SHP77 treated with DMSO at 0.1 percent for 48 hours (cell line): ENCODE measurements at places on chromosomes 11 and 22.

- no peak for DNase-seq
Measured at GRCh38 chr22:32562916-32563315, 88.3 kb downstream of the FBXO7 start.

GRCh38 chr11:57288771-57289579, 35.8 kb downstream of the TNKS1BP1 start:
- DNase-seq, result peak; percentile 40

DNA sequence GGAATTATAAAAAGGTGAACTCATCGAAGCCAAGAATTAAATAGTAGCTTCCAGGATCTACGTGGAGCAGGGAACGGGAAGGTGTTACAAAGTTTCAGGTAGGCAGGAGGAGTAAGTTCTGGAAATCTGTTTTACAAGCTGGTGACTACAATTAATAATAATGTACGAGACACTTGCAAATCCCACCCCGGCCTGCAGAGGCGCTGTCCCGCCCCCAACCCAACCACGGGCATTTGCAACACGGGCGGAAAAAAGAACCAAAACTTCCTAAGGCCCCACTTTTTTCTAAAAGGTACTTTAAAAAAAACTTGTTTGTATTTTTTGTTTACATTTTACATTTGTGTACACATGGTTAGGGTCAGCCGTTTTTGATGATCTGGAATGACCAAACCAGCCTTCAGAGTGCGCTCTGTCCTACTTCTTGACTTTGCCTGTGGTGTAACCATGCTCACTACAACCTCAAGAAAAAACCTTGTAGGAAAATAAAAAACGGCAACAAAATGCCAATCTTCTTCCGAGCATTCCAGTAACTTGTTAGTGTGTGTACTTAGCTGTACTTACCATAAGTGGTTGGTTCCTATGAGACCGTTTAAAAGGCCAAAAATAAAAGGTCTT, 449.6 kb upstream of the B3GAT1 start:
- no peak for DNase-seq

- no peak for DNase-seq
Measured at GRCh38 chr11:121437018-121437685, 15.0 kb upstream of the SORL1 start.

DNA sequence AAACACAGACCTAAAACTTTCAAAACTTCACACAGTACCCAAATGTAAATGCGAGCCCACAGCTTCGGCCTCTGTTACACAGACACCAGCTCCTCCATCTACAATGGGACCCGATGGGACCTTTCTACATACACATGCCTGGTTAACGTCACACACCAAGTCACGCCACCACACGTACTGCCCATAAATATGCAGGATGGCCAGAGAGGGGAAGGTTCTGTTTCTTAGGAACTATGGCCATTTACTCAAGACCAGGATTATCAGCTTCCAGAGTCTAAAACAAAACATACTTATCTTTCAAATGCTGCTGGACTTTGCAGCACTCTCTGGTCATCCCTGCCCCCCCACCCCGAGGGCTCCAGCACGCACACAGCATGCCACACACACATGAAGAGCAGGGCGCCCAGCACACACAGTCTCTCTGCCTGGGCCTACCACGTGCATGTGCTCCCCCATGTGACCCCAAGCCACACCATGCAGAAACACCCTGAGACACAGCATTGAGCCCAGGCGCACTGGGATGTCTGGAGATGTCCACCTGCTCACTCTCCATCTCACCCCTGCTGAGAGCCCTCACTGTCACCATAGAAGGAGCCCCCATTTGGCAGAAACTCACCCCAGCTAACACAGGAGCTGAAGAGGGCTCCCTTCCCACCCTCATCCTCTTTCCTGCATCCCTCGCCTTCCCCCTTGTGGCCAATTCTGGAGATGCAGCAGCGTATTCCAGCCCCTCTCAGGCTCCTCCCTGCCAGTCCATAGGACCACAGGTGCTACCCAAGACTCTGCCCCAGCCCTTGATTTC, 61.8 kb downstream of the SLC22A12 start:
- DNase-seq, result no peak

DNA sequence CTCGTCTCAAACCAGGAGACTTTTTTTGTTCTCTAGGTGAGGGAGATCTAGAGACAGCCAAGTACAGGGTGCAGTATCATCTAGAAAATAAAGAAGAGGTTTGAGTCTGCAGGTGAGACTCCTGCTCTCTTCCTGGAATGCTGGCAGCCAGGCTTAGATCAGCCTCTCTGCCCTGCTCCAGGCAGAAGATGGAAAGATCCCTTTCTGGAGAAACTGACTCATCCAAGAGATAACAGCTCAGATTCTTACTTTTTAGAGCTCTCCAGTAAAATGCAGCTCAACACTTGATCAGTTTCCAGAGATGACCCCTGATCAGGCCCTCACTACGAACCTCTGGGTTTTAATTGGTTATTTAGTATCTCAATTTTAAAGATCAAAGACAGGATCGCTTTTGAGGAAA, 44.6 kb upstream of the EHF start:
- no peak for DNase-seq

DNA sequence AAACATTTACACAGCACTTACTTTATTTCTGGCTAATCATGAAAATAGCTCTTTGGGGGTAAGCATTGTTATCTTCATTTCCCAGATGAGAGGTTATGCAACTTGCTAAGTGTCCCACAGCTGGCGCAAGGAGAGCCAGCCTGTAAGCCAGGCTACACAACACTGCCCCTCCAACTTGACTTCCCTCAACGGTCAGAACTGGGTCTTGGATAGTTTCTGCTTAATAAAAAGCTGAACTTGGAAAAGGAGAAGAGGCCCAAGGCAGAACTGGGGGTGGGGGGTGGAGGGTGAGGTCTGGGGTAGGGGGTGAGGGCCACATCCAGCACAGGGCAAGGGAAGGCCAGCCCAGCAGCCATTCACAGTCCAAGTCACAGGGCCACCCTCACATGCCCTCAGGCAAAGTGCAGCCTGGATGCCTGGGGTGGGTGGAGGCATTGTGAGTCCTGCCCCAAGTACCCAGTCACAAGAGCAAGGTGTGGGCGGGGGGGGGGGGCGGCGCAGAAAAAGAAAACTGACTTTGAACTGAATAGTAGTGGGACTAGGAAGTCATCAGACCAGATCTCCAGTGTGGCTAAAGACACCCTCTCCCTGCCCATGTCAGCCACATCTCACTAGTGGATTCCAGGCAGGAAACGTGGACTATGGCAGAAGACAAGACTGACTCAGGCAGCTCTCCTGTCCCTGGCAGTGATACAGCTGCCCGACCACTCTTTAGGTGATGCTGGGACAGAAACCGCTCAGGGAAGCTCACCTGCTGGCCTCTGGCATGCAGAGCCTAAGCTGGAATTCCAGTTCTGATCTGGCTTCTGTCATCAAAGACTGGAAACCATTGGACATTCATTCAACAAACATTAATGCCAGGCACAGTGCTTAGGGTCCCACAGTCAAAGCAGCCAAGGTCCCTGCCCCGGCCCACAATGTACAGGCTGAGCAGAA, 52.4 kb downstream of the PACSIN2 start:
- no peak for DNase-seq

DNA sequence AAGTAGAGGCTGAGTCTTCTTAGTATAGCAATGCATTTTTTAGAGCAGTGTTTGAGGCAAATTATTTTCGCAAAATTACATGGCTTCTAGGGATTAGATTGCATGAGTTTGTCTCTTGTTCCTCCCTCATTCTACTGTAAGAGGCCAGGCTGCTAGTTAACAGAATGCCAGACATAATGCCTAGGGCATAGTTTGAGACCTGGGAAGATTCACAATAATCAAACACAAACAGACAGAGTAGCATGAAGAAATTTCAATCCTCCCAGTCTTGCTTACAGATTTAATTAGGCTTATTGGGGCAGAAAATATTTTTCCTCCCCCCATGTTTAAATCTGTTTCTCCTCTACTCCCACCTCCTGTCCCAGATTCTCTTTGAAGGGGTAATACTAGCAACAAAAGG, 48.3 kb downstream of the ARHGEF12 start:
- DNase-seq, result no peak

DNA sequence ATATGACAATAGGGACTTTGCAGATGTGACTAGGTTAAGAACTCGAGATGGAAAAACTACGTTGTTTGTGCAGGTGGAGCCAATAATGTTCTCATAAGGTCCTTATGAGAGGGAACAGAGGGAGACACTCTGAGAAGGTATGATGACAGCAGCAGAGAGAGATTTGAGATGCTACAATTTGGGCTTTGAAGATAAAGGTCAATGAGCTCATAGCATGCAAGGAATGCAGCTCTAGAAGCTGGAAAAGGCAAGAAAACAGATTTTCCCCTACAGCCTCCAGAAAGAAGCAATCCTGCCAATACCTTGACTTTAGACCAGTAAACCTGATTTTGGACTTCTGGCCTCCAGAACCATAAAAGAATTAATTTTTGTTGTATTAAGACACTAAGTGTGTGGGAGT, 21.1 kb downstream of the FAM76B start:
- no peak for DNase-seq

DNA sequence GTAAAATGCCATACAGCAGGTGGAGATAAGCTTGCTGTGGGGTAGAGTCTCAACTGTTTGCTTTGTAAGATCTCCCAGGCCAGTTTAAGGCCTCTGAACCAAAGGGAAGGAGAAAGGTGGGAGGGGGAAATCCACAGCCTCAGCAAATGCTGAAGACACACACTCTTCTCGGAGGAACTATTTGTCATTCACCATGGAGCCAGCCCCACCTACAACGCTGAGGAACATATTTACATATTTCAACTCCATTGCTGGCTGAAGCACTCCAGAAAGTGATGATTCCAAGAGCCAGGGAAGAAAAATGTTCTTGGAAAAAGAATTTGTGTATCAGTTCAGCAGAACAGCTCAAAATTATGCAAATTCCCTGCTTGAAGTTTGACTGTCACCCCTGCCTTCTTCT, 6.5 kb downstream of the TENM4 start:
- no peak for DNase-seq

DNA sequence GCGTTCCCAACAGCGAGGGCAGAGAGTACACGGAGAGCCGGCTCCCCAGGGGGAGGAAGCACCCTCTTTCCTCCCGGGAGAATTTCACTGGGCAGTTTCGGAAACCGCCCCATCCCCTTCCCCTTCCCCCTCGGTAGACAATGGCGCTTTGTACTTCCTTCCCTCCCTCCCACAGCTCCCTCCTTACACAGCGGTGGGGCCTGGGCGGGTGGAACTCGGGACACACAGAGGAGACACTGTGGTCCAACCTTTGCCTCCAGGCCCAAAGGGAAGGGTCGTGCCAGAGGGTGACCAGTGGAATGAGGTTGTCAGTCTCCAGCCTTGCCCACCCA, 4.3 kb downstream of the SMTN start:
- no peak for DNase-seq

DNA sequence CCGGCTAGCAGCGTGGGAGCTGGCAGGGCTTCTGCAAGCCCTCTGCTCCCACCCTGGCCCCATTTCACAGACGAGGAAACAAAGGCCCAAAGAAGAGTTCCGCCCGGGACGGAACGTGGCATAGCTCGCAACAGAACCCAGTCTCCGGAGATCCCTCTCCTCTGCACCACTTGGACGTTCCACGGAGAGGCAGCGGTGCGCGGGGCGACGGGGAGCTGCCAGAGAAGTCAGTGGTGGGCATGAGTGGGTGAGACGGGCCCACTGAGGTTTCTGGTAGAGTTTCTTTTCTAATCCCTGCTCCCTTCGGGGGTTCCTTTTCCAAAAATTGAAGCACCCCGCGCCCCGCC, 554 bp upstream of the NECTIN1 start:
- no peak for DNase-seq

DNA sequence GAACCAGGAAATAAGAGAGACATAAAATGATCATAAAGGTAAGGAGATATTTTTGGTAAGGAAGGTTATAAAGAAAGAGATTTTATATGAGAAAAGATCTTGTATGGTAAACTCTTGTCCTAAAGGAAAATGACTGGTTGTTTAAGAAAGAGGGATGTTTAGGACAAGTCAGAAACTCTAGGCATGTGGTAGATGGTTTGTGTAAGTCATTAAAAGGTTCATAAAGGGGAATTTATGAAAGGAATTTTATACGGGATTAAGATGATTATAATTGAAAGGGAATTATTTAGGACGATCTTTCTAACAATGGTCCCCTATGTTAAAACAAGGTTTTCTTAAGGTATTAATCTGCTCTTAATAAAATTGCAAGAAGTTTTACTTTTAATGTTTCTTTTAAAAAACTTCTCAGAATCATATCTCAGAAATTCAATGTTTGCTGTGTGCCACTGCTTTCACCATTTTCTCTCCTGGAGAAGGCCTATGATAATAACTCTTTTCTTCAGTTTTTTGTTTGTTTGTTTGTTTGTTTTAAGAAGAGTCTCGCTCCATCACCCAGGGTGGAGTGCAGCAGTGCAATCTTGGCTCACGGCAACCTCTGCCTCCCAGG, 13.8 kb upstream of the FBLN1 start:
- no peak for DNase-seq

DNA sequence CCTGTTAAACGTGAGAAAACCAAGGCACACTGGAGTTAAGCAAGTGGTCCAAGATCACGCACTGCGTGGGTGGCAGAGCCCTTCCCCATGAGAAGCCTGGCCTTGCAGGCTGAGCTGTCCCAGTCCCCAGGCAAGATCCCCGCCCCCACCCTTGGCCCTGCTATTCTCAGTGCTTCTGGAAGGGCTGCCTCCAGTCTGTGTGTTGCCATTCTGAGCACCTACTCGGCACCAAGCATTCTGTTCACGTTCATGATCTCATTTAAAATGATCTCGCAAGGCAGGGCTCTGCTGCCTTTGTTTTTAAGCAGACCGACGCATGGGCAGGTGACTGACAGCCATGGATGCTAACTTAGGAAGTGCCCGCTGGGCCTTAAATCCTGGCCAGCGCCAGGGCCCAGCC, 62.8 kb downstream of the PHF21B start:
- DNase-seq, result no peak

- no peak for DNase-seq
Measured at GRCh38 chr11:114136686-114137640, 77.5 kb downstream of the ZBTB16 start.

DNA sequence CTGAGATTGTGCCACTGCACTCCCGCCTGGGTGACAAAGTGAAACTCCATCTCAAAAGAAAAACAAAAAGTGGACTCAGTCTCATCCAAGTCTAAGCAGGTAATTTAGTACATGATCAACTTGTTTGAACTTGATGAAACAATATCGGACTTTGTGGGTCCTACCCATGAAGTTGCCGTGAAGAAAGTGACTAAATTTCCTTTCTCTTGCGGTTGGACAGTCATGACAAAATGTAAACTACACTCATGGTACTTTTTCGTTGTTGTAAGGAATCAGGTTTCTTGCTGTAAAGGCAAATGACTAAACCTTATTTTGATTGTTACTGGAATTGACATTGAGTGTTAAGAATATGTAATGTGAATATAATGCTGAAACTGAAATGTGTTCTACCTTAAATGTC, 164.5 kb upstream of the PLET1 start:
- DNase-seq, result no peak

- DNase-seq, result no peak
Measured at GRCh38 chr22:26276529-26277160, 107.4 kb downstream of the SEZ6L start.
